Aorta (tissue), 5 donors: ENCODE measurements at places on chromosomes 4 and X. TPM values are rescaled to one million over a fixed set of nuclear protein-coding genes. Genes with fewer than 3 reads are reported as not detected.

GRCh38 chrX:3994315-3994714, 280.9 kb upstream of the PRKX start:
- no peaks in the 10 kb centered on the region for H3K36me3 ChIP-seq
- no peak overlapping the region for H3K4me3 ChIP-seq
- H3K27me3 ChIP-seq: no peaks in the 10 kb centered on the region
- H3K4me1 ChIP-seq: no peaks in the 10 kb centered on the region
- no peak for DNase-seq
- H3K27ac ChIP-seq: no peak overlapping the region

The LRIT3 gene
- 0.36 TPM for total RNA-seq

The USP26 gene
- total RNA-seq: not detected

- no peak overlapping the region for H3K27ac ChIP-seq
- no peaks in the 10 kb centered on the region for H3K27me3 ChIP-seq
- no peak overlapping the region for H3K4me3 ChIP-seq
- no peak for DNase-seq
Observed at GRCh38 chr4:31768756-31769155, 1048.6 kb downstream of the PCDH7 start.

DNA sequence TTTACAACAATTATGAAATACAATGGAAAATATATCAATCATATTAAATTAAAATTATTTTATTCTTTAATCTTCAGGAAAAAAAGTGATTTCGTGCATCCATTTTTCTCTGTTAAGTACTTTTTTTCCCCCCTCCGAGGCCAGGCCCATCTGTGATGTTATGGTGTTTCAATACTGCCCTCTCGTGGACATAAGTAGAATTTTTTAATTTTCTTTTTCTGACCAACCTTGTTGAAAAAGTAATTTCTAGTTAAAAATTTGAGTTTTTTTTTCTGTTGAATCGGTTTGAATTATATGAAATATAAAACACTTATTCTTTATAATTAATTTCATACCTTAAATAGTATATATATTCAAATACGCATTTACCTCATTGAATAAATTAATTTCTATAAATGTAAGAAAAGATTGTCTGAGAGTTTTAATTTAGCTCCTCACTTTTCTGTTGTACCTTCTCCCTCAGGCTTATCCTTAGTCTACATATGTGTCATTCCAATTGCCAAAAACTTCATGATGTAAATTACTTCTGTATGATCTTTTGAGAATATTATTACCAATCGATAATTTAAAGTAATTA, 175.8 kb upstream of the TECRL start:
- no peaks in the 10 kb centered on the region for H3K36me3 ChIP-seq
- no peaks in the 10 kb centered on the region for H3K27me3 ChIP-seq
- no peak for DNase-seq
- no peak overlapping the region for H3K4me3 ChIP-seq
- H3K4me1 ChIP-seq: no peaks in the 10 kb centered on the region
- no peak overlapping the region for H3K27ac ChIP-seq

DNA sequence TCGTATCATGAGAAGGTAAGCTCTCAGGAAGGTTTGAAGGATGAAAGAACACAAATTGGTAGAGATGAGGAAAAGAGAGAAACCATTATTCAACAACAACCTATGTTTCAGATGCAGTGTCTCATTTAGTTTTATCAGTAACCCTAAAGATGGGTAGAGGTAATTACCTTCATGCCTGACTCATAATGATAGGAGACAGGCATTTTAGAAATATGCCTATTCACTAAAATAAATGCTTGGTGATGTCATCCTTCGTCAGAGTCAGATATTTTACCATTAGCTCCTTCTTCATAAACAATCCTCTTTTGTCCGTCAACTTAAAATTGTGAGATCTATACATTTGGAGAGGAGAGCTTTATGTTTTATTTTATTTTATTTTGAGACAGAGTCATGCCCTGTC, 21.5 kb upstream of the RNF150 start:
- no peak for DNase-seq
- no peaks in the 10 kb centered on the region for H3K4me1 ChIP-seq
- H3K27ac ChIP-seq: no peak overlapping the region
- no peaks in the 10 kb centered on the region for H3K27me3 ChIP-seq

The KDR gene
- total RNA-seq: 42.1 TPM

The UGT2A1 gene
- total RNA-seq: not detected

GRCh38 chrX:67568769-67569168, 24.9 kb downstream of the AR start:
- DNase-seq: no peak
- peaks cover 8% of the 10 kb centered on the region for H3K4me1 ChIP-seq
- H3K27me3 ChIP-seq: no peaks in the 10 kb centered on the region
- no peak overlapping the region for H3K4me3 ChIP-seq
- no peak overlapping the region for H3K27ac ChIP-seq

DNA sequence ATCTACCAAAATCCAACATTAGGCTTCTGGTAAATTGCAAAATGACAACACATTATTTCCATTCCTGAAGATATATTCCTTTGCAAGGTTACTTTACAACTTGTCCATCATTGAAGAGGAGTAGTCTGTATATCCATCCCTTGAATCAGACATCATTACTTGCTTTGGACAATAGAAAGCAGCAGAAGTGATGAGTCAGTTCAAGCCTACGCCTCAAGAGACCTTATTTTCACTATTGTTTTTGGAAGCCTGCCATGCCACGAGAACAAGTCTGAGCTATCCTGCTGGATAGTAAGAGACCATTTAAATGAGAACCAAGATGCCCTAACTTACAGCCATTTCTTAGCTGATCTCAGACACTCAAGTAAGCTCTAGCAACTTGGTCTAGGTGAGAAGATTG, 246.0 kb upstream of the HHIP start:
- no peaks in the 10 kb centered on the region for H3K36me3 ChIP-seq
- no peak overlapping the region for H3K27ac ChIP-seq
- H3K4me3 ChIP-seq: no peak overlapping the region
- H3K4me1 ChIP-seq: peaks cover 4% of the 10 kb centered on the region
- no peaks in the 10 kb centered on the region for H3K27me3 ChIP-seq
- peak; percentile 29 for DNase-seq

The PPP1R3F gene
- 9.2 TPM for total RNA-seq

GRCh38 chrX:100356351-100356896, 53.6 kb downstream of the PCDH19 start:
- no peak overlapping the region for H3K27ac ChIP-seq
- H3K4me3 ChIP-seq: no peak overlapping the region
- no peaks in the 10 kb centered on the region for H3K4me1 ChIP-seq
- H3K27me3 ChIP-seq: no peaks in the 10 kb centered on the region

The UGT2B17 gene
- not detected for total RNA-seq

- no peaks in the 10 kb centered on the region for H3K27me3 ChIP-seq
- no peak overlapping the region for H3K27ac ChIP-seq
- H3K36me3 ChIP-seq: no peaks in the 10 kb centered on the region
- no peak overlapping the region for H3K4me3 ChIP-seq
- no peak for DNase-seq
Observed at GRCh38 chr4:98620087-98620784, 38.2 kb downstream of the TSPAN5 start.

The PPP2R2C gene
- 1.3 TPM for total RNA-seq

- no peaks in the 10 kb centered on the region for H3K27me3 ChIP-seq
- no peak overlapping the region for H3K4me3 ChIP-seq
- H3K27ac ChIP-seq: no peak overlapping the region
- H3K36me3 ChIP-seq: no peaks in the 10 kb centered on the region
Observed at GRCh38 chr4:45939056-45939455, 184.8 kb downstream of the GABRG1 start.

DNA sequence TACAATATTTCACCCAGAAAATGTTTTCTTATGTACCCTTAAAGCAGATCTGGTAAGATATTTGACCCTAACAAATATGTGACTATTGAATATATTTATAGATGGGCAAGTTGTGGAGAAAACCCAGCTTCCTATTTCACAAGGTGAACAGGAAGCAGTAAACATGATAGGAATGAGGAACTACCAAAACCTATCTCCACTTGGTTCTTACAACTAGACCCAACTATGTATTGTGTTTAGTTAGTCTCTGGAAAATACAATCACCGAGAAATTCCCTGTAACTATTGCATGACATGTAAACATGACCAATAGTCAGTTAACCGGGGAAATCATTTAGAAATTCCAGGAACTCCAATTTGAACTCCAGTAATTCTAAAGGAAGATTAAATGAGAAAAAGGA, 8.4 kb upstream of the RXFP1 start:
- DNase-seq: no peak
- no peak overlapping the region for H3K4me3 ChIP-seq
- H3K4me1 ChIP-seq: no peaks in the 10 kb centered on the region
- H3K36me3 ChIP-seq: no peaks in the 10 kb centered on the region
- H3K27ac ChIP-seq: no peak overlapping the region

DNA sequence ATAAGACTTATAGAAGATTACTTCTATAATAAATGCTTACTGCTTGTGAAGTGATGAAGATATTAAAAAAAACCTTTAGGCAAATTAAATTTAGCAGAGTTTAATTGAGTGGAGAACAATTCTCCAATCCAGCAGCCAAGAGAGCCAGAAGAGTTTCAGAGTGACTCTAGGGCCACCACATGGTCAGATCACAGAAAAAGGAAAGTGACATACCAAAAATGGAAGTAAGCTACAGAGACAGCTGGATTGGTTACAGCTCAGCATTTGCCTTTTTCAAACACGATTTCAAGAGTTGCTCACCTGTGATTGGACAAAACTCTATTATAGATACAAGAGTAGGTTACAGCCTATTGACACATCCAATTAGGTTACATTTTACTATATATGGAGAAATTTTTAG, 79.0 kb upstream of the TRAM1L1 start:
- no peaks in the 10 kb centered on the region for H3K36me3 ChIP-seq
- H3K4me3 ChIP-seq: no peak overlapping the region
- DNase-seq: no peak
- no peak overlapping the region for H3K27ac ChIP-seq

GRCh38 chr4:83961575-83961974, 425.7 kb downstream of the GPAT3 start:
- H3K27me3 ChIP-seq: no peaks in the 10 kb centered on the region
- H3K4me3 ChIP-seq: no peak overlapping the region
- H3K36me3 ChIP-seq: no peaks in the 10 kb centered on the region
- H3K4me1 ChIP-seq: no peaks in the 10 kb centered on the region

DNA sequence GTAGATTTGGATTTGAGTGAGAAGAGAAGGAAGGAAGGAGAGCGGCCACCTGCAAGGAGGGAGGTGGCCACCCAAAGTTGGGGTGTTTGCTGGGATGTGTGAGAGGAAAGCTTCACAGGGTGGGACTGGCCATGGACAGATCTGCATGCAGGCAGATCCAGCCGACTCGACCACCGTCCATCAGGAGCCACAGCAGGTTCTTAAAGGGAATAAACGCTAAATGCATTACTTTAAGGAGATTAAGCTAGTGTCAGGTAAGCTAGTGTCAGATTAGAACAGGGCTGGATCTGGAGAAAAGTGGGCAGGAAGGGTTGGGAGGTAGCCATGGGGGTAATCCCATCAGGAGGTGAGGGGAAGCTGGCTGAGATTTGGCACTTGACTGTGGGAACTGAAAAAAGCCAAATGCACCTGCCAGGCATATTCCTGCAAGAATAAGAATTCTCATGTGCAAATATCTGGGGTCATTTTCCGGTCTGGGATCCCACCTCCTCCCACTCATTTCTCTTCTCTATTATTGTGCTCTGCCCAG, 79.6 kb downstream of the MGST2 start:
- H3K27ac ChIP-seq: no peak overlapping the region
- H3K4me1 ChIP-seq: no peaks in the 10 kb centered on the region
- no peak overlapping the region for H3K4me3 ChIP-seq
- DNase-seq: no peak

- H3K4me1 ChIP-seq: no peaks in the 10 kb centered on the region
- H3K27ac ChIP-seq: no peak overlapping the region
- H3K4me3 ChIP-seq: no peak overlapping the region
- H3K36me3 ChIP-seq: no peaks in the 10 kb centered on the region
- H3K27me3 ChIP-seq: no peaks in the 10 kb centered on the region
Observed at GRCh38 chr4:156800463-156800862, 171.1 kb downstream of the PDGFC start.

- no peaks in the 10 kb centered on the region for H3K27me3 ChIP-seq
- no peaks in the 10 kb centered on the region for H3K36me3 ChIP-seq
- no peak overlapping the region for H3K27ac ChIP-seq
- H3K4me3 ChIP-seq: no peak overlapping the region
- no peak for DNase-seq
Observed at GRCh38 chr4:26094076-26094475, 180.1 kb downstream of the SMIM20 start.

The GLUD2 gene
- total RNA-seq: 1.6 TPM

GRCh38 chrX:24902806-24903205, 113.0 kb downstream of the ARX start:
- no peaks in the 10 kb centered on the region for H3K4me1 ChIP-seq
- H3K4me3 ChIP-seq: no peak overlapping the region
- no peak overlapping the region for H3K27ac ChIP-seq
- no peak for DNase-seq
- no peaks in the 10 kb centered on the region for H3K27me3 ChIP-seq

GRCh38 chr4:112083587-112084347, 61.5 kb upstream of the FAM241A start:
- no peaks in the 10 kb centered on the region for H3K27me3 ChIP-seq
- H3K4me3 ChIP-seq: no peak overlapping the region
- no peaks in the 10 kb centered on the region for H3K4me1 ChIP-seq
- H3K36me3 ChIP-seq: no peaks in the 10 kb centered on the region
- no peak for DNase-seq

DNA sequence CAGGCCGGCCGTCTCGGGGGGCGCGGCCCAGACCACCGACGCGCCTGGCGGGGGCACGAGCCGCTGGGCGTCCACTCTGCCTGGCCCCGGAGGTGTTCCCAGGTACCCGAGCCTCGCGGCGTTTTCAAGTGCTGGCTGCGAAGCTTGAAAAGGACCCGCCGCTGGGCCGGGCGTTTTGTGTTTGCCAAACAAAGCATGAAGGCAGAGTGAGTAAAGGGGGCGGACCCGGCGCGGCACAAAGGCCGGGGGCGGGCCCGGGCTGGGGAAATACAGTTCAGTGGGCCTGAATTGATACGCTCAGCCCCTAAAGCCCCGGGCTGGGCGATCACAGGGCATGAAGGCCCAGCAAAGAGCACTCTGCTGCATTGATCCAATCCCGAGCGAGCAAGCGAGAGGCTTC, 65.4 kb downstream of the SOX3 start:
- no peaks in the 10 kb centered on the region for H3K36me3 ChIP-seq
- no peak overlapping the region for H3K27ac ChIP-seq
- DNase-seq: peak; percentile 84
- H3K27me3 ChIP-seq: no peaks in the 10 kb centered on the region
- H3K4me3 ChIP-seq: no peak overlapping the region

- H3K27ac ChIP-seq: no peak overlapping the region
- H3K27me3 ChIP-seq: no peaks in the 10 kb centered on the region
- H3K4me1 ChIP-seq: no peaks in the 10 kb centered on the region
- H3K36me3 ChIP-seq: no peaks in the 10 kb centered on the region
Observed at GRCh38 chr4:163603257-163603656, 108.8 kb downstream of the TMA16 start.

The PCDH11X gene
- total RNA-seq: 3.6 TPM

DNA sequence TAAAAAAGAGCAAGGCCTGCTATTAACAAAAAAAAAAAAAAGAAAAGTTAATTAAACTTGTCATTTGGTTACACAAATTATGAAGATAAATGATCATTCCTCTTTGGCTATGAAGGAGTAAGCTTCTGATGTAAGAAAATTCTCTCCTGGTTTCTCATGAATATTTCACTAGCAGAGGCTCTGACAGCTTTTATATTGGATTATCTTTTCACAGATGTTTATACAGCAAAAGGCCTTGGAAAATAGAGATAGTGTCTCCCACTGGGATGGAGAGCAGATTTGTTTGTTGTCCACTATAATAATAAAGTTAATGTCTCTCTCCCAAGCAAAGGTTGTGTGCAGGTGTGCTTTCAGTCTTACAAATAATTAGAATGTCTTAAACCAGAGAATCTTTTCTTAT, 40.7 kb upstream of the PDGFC start:
- H3K27ac ChIP-seq: no peak overlapping the region
- no peaks in the 10 kb centered on the region for H3K4me1 ChIP-seq
- no peak overlapping the region for H3K4me3 ChIP-seq
- no peaks in the 10 kb centered on the region for H3K36me3 ChIP-seq
- peaks cover 1% of the 10 kb centered on the region for H3K27me3 ChIP-seq
